ENCODE measurements at places on chromosomes 12 and 14. TPM values are rescaled to one million over a fixed set of nuclear protein-coding genes. Genes with fewer than 3 reads are reported as not detected.

SLC6A13 gene
- 0.18 TPM for total RNA-seq

PALS1 gene
- 6.7 TPM for total RNA-seq

PYGL gene
- 1.5 TPM for total RNA-seq

GTF2A1 gene
- 45.1 TPM for total RNA-seq

IL31 gene
- 54.3 TPM for total RNA-seq

CEP170B gene
- 8.5 TPM for total RNA-seq

OR11H12 gene
- total RNA-seq = not detected

Data from activated T-helper 2 cell treated with anti-CD3 and anti-CD28 coated beads, Interferon-gamma antibody, Interleukin-2, Interleukin-4, amounts not matched to agents 10 μg/mL and 5 μg/mL and 100 μg/mL, durations not matched to agents 14 hours and 24 hours and 36 hours (primary cell).